Epithelial cell of alveolus of lung (primary cell): ENCODE measurements at places on chromosomes 2 and 18. TPM values are rescaled to one million over a fixed set of nuclear protein-coding genes. Genes with fewer than 3 reads are reported as not detected.

The MAPK4 gene
- under 0.01 and 0.16 TPM in 2 replicates for total RNA-seq

The DNER gene
- total RNA-seq: 1.2 and 4.8 TPM in 2 replicates

The NTSR2 gene
- total RNA-seq: not detected in 2 replicates

The UNC80 gene
- under 0.01 TPM in 1 of 2 replicates, not detected in the other for total RNA-seq

The NETO1 gene
- total RNA-seq: not detected in 2 replicates

The DNAJC5G gene
- not detected in 2 replicates for total RNA-seq

The SERPINB5 gene
- total RNA-seq: 1.0 and 1.8 TPM in 2 replicates

The LYG2 gene
- not detected in 2 replicates for total RNA-seq

The ZBTB7C gene
- total RNA-seq: under 0.01 TPM in 1 of 2 replicates, not detected in the other

The RAB17 gene
- not detected in 2 replicates for total RNA-seq

The ID2 gene
- total RNA-seq: 31.5 and 267 TPM in 2 replicates

The LYPD6 gene
- 2.5 TPM in 1 of 2 replicates, not detected in the other for total RNA-seq

The RPL37A gene
- total RNA-seq: 2,101 and 2,585 TPM in 2 replicates

The ZEB2 gene
- total RNA-seq: 29.0 and 112 TPM in 2 replicates

The ARHGEF33 gene
- under 0.01 and 1.4 TPM in 2 replicates for total RNA-seq

The MRO gene
- not detected in 2 replicates for total RNA-seq

The MC5R gene
- total RNA-seq: not detected in 2 replicates

The ARMC9 gene
- total RNA-seq: 16.3 and 20.8 TPM in 2 replicates

The FIGN gene
- 1.0 and 5.3 TPM in 2 replicates for total RNA-seq

The KIAA1328 gene
- total RNA-seq: 3.4 and 4.0 TPM in 2 replicates

The HOXD1 gene
- not detected in 2 replicates for total RNA-seq

The UGT1A5 gene
- total RNA-seq: not detected in 2 replicates

The PDE11A gene
- 0.13 TPM in 1 of 2 replicates, not detected in the other for total RNA-seq

The IFIH1 gene
- total RNA-seq: 6.4 and 6.9 TPM in 2 replicates

The LIMS4 gene
- total RNA-seq: 1.3 TPM in 1 of 2 replicates, not detected in the other

The OTOS gene
- not detected in 2 replicates for total RNA-seq

The TBR1 gene
- under 0.01 and 0.32 TPM in 2 replicates for total RNA-seq

The CCDC150 gene
- total RNA-seq: 1.4 and 2.3 TPM in 2 replicates

The RETSAT gene
- total RNA-seq: 29.2 and 35.4 TPM in 2 replicates

The CCDC178 gene
- 0.26 and 1.7 TPM in 2 replicates for total RNA-seq

The RAX gene
- not detected in 2 replicates for total RNA-seq

The FTCDNL1 gene
- total RNA-seq: 0.39 TPM in 1 of 2 replicates, not detected in the other

The CYS1 gene
- 0.39 TPM in 1 of 2 replicates, not detected in the other for total RNA-seq

The TDRD15 gene
- not detected in 2 replicates for total RNA-seq

The LRP2 gene
- total RNA-seq: not detected in 2 replicates

The GPR39 gene
- total RNA-seq: 9.1 TPM in 1 of 2 replicates, not detected in the other

The TUBA3D gene
- not detected in 2 replicates for total RNA-seq

The DTNA gene
- total RNA-seq: 6.6 and 10.2 TPM in 2 replicates
